ENCODE measurements at places on chromosomes 6 and 20. TPM values are rescaled to one million over a fixed set of nuclear protein-coding genes. Genes with fewer than 3 reads are reported as not detected.

SEL1L2 gene
- not detected for total RNA-seq

NKAIN2 gene
- total RNA-seq: not detected

TRIM40 gene
- not detected for total RNA-seq

HLA-DOB gene
- 0.13 TPM for total RNA-seq

LY6G6F gene
- not detected for total RNA-seq

NTSR1 gene
- 0.10 TPM for total RNA-seq

B3GALT4 gene
- total RNA-seq: 0.95 TPM

RAET1L gene
- 0.44 TPM for total RNA-seq

NKAPL gene
- not detected for total RNA-seq

HDGFL1 gene
- total RNA-seq: not detected

IPCEF1 gene
- 0.15 TPM for total RNA-seq

LHFPL5 gene
- 0.09 TPM for total RNA-seq

MOG gene
- total RNA-seq: not detected

DAAM2 gene
- total RNA-seq: 0.14 TPM

GTF2H4 gene
- 17.1 TPM for total RNA-seq

PRDM1 gene
- 7.7 TPM for total RNA-seq

EGFL8 gene
- total RNA-seq: 1.8 TPM

PRND gene
- total RNA-seq: not detected

C2 gene
- total RNA-seq: 0.46 TPM

RNF144B gene
- total RNA-seq: 0.68 TPM

CD93 gene
- not detected for total RNA-seq

IMPG1 gene
- total RNA-seq: not detected

PLG gene
- total RNA-seq: not detected

FRK gene
- total RNA-seq: 1.4 TPM

BLTP3A gene
- total RNA-seq: 6.8 TPM

PBX2 gene
- 15.7 TPM for total RNA-seq

PEX6 gene
- 7.8 TPM for total RNA-seq

AURKA gene
- total RNA-seq: 90.2 TPM

REV3L gene
- total RNA-seq: 6.3 TPM

ADAM33 gene
- total RNA-seq: not detected

TUBB2B gene
- 15.3 TPM for total RNA-seq

NCOA6 gene
- total RNA-seq: 19.0 TPM

OCSTAMP gene
- not detected for total RNA-seq

GPR63 gene
- 0.46 TPM for total RNA-seq

ZNF311 gene
- 0.22 TPM for total RNA-seq

CLPSL2 gene
- total RNA-seq: 0.99 TPM

CLIC5 gene
- total RNA-seq: not detected

GPR6 gene
- not detected for total RNA-seq

MYL9 gene
- 14.8 TPM for total RNA-seq

FAM209B gene
- total RNA-seq: 0.40 TPM

DEFB126 gene
- not detected for total RNA-seq

SLC22A1 gene
- total RNA-seq: 2.0 TPM

MOCS3 gene
- total RNA-seq: 6.9 TPM

C4B gene
- 0.78 TPM for total RNA-seq

DNAH8 gene
- not detected for total RNA-seq

CRISP3 gene
- total RNA-seq: not detected

TRAPPC3L gene
- not detected for total RNA-seq

SMOC2 gene
- total RNA-seq: not detected

SLC13A3 gene
- total RNA-seq: not detected

GSTA2 gene
- total RNA-seq: not detected

STMN3 gene
- 9.1 TPM for total RNA-seq

PRRT1 gene
- 0.63 TPM for total RNA-seq
